NAMALWA (cell line): ENCODE measurements at places on chromosomes 7 and 10.

GRCh38 chr7:11188529-11189310 is 215.0 kb downstream of the PHF14 start:
- DNase-seq = no peak

DNA sequence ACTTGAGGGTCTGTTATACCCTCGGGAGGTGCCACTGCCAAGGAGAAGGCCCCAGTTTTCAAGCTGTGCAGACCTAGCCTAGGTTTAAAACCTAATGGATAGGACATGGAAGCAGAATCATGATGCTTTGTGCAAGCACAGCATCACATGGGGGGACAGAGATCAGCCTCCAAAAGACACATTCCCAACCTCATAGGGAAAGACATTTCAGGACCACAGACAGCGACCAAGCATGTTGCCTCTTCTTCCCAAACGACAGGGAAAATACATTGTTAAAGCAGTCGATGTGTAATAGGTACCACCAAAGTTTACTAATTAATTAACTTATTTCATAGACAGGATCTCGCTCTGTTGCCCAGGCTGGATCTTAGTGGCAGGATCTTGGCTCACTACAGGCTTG is 573.9 kb downstream of the TCERG1L start:
- no peak for DNase-seq

- DNase-seq = no peak
Observed at GRCh38 chr10:30917789-30918188, 113.9 kb downstream of the ZNF438 start.

GRCh38 chr7:105224884-105225651 is 163.7 kb downstream of the SRPK2 start:
- DNase-seq = peak; percentile 58

GRCh38 chr10:112098682-112099081 is 84.9 kb downstream of the GPAM start:
- DNase-seq = no peak

DNA sequence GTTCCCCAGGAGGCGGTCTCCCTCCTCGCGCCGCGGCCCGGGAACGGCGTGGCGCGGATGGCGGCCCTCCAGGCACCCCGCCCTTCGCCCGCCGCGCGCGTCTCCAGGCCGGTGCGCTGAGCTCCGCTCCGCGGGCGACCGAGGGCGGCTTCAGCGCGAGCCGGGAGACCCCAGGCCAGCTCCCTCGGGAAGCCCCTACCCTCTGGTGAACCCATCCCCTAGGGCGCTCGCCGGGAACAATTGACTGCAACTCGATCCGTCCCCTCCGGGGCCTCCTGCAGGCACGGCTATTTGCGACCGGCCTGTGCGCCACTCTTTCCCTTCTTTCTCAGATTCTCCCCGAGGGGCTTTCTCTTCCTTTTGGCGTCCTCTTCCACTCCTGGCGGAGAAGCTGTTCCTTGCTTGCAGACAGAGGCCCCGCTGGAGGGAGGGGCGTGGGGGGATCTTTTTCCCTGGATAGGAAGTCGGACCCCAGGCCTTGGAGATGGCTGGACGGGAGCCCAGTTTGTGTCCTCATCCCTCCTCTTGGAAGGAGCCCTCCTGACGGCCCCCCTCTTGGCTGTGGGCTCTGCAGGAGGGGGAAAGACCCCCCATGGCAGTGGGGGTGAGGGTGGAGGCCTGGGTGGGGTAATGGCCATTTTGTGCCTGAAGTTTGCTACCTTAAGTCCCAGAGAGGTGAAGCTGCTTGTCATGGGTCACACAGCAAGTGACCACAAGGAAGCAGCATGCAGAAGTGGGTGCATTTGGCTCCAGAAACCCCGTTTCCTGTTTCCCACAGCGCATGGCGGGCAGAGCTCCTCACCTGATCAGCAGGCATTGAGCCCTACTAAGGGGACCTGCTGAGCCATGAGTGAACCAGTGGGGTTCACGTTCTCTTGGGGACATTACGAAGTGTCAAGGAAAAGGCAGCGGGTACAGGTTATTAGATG is 171.2 kb upstream of the TNRC18 start:
- no peak for DNase-seq

GRCh38 chr10:127044186-127044585 is 139.0 kb downstream of the DOCK1 start:
- no peak for DNase-seq

- no peak for DNase-seq
Observed at GRCh38 chr10:115558252-115558651, 465.1 kb downstream of the ATRNL1 start.

- peak; percentile 68 for DNase-seq
Observed at GRCh38 chr7:50315739-50316671, 11.5 kb downstream of the IKZF1 start.

DNA sequence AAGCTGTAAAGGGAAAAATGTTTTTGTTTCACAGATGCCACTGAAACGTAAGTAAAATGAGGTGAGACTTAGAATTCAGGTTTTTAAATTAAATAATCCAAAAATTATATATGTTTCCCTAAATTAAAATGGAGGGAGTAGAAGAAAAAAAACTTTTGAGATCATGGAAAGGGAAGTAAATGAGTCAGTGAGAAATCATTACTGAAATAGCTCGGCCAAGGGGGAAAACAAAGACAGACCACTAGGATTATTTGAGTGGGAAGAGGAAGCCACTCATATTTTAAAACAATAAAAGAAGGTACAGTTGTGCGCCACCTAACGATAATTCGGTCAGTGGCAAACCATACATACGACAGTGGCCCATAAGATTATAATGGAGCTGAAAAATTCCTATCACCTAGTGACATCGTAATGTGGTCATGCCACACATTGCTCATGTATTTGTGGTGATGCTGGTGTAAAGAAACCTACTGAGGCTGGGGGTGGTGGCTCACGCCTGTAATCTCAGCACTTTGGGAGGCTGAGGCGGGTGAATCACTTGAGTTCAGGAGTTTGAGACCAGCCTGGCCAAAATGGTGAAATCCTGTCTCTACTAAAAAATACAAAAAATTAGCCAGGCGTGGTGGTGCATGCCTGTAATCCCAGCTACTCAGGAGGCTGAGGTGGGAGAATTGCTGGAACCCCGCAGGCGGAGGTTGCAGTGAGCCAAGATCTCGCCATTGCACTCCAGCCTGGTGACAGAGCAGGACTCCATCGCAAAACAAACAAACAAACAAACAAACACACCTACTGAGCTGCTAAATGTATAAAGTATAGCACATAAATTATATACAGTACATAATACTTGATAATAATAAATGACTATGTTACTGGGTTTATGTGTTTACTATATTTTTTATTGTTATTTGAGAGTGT is 64.7 kb downstream of the MKX start:
- no peak for DNase-seq

- DNase-seq = no peak
Observed at GRCh38 chr7:45944058-45944457, 23.0 kb upstream of the IGFBP3 start.
